COR-L47 (cell line): ENCODE measurements at places on chromosomes 3 and 15.
A peak's percentile ranks its signal among the peaks of the same experiment; 100 is the strongest.

- DNase-seq: no peak
Observed at GRCh38 chr15:90774731-90775514, 57.8 kb downstream of the BLM start.

- DNase-seq: no peak
Observed at GRCh38 chr3:161987933-161988332, 491.3 kb downstream of the OTOL1 start.

DNA sequence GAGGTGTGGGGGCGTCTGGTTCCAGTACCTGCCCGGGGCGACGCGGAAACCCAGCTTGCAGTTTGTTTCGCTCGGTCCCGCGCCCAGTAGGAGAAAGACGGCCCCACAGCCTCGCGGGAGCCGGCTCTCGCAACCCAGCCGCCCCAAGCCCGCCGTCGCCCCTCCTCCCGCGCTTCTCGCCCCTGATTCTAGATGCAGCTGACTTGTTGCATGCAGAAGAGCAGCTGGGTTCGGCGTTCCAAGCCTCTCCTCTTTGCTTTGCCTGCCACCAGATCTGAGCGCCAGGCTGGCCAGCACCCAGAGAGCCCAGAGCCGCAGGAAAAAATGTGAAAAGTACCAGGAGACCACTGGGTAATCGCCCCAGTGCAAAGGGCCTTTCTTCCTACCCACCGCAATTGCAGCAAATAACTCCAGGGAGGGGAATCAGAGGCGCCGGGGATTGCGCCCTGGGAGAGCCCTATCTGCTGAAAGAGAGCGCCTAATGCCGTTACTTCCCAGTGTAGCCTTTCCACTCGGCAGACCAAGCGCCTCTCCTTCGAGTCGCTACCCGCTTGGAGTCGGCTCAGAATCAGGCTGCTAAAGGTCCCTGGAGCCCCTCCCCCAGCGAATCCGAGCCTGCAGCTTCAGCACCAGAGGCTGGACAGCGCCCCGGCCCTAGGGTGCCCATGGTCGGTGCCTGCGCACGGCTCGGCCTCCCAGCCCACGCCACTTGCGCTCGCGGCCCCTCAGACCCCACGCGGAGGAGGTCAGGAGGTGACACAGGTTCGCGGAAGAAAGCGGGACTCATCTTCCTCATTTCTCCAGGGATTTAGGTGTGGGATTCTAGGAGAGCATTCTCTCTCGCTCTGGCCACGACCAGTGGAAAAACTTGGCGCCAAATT lies 15.7 kb upstream of the AEN start:
- DNase-seq: peak; percentile 54

DNA sequence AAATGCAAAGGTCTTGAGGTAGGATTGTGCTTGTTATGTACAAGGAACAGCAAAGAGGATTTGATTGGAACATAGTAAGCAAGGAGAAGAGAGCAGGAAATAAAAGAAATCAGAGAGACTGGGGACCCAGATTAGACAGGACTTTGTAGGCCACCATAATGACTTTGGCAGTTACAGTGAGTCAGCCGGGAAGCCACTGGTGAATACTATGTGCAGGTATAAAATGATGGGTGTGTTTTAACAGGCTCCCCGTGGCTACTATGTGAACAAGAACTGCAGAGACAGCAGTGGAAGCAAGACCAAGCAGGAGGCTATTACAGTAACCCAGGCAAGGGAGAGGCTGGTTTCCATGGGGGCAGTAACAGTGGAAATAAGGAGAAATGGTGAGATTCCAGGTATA lies 55.2 kb downstream of the NPTN start:
- no peak for DNase-seq

GRCh38 chr3:194828116-194828515 lies 142.4 kb downstream of the FAM43A start:
- no peak for DNase-seq

- no peak for DNase-seq
Observed at GRCh38 chr3:8800016-8800415, 30.6 kb upstream of the OXTR start.

GRCh38 chr3:69675786-69676530 lies 63.3 kb upstream of the MITF start:
- DNase-seq: peak; percentile 67

DNA sequence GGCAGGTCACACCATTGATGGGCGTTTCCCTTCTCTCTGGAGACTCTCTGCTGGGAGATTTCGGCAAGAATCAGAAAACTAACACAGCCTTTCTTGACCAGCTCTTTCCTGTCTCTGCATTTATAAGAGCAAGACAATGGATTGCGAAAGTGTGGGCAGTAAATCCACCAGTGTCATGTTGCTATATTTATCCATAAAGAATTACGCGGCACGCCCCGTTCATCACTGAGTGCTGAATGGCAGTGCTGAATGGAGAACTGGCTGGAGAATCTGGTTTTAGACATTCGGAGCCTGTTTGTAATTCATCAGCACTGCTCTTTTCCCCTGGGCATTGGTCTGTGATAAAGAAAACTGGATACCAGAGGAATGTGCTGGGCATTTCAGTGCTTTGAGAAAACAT lies 2.0 kb upstream of the CEMIP start:
- DNase-seq: no peak

- no peak for DNase-seq
Observed at GRCh38 chr3:126477061-126477380, 1.3 kb upstream of the ZXDC start.

DNA sequence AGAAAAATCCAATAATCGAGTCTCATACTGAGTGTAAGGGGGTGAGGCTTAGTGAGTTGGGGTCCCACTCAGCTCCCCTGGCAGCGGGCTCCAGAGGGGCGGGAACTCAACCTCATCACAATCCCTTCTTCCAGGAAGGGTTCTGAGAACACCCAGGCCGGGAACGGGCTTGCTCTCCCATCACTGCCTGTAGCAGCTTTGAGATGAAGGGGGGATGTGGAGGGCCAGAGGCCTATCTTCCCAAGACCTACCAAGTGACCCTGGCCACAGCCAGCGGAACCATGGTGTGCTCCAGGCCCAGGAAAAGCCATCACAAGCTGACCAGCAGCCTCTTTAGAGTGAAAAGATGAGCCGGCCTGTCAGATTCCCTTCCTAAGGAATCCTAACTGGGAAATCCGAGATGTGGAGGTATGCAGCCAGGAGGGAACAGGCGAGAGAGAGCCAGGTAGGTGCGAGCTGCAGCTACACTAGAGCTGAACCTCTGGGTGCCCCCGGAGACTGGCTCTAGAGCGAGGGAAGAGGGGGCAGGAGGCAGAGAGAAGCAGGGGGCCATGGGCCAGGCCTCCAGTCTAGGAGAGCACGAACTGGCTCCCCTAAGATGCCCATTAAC lies 18.5 kb downstream of the GRAMD2A start:
- no peak for DNase-seq

GRCh38 chr3:195548501-195548900 lies 5.4 kb upstream of the PPP1R2 start:
- no peak for DNase-seq

- no peak for DNase-seq
Observed at GRCh38 chr15:29518442-29518841, 248.8 kb upstream of the NSMCE3 start.
